ENCODE measurements at places on chromosomes 7 and 10.

GRCh38 chr7:155191137-155191536 lies 106.5 kb upstream of the INSIG1 start:
- no peak for DNase-seq

DNA sequence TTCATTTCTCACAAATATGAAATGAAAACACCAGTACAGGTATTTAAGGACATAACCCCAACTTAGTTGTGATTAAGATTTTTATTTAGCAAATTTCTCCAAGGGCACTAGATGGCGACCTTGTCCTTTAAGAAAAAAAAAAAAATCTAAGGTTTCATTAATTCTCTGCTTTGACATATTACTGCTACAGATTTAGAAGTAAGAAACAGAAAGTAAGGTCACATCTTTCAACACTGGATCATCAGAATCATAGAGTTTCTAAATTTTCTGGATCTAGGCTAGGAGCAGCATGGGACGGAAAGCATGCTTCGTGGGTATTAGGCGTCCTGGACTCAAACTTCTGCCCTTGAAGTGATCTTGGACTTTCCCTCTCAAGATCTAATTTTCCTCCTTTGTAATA lies 85.5 kb upstream of the PRKG1 start:
- DNase-seq: no peak

GRCh38 chr10:38093816-38094157 lies 350 bp upstream of the ZNF37A start:
- DNase-seq: peak; percentile 46

DNA sequence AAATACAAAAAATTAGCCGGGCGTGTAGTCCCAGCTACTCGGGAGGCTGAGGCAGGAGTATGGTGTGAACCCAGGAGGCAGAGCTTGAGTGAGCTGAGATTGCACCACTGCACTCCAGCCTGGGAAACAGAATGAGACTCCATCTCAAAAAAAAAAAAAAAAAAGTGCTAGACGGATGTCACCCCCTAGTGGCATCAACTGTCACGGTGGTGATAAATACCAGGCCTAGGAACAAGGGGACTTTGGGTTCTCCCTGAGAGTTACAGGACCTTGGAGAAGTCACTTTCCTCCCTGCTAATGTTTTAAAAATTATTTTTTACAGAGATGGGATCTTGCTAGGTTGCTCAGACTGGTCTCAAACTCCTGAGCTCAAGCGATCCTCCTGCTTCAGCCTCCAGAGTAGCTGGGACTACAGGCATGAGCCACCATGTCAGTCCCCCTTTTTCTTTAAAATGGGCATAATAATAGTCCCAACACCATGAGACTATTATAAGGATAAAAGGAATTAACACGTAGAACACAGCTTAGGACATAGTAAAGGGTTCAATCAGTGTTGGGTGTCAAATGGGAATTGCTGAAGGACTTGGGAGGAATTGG lies 2.6 kb upstream of the TMEM130 start:
- no peak for DNase-seq

DNA sequence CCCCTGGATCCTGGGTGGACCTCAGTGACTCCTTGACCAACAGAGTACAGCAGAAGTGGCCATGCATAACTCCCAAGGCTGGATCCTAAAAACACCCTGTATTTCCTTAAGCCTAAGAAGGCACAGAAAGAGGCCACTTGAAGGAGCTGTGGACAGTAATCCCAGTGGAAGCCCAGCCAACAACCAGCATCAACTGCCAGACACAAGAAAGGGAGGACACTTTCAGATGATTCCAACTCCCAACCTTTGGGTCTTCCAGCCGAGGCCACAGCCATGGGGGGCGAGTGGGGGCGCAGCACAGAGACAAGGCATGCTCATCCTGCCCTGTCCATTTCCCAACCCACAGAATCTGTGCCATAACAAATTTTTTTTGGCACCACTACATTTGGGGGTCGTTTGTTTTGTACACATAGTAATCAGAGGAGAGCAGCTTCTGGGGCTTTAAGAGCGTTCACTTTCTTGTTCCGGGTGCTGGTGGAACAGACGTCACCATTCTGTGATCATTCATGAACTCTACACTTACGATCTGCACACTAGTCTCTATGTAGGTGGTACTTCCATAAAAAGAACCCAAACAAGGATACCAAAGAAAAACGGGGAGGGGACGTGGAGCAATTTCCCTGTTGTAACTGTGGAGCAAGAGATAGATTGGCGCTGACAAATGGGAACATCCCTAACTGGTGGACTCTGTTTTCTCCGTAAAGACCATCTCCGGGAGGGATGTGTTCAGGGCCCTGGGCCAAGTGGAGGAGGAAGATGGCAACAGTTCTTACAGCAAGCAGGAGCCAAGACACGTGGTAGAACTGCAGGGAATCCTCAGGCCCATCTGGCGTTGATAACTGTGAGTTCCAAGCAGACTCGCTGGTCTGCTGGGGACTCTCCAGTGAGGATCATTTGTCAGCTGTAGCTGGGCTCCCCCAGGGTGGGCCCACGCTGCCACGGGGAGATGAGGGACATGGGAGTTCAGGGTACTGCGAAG lies 6.0 kb upstream of the SLC29A3 start:
- no peak for DNase-seq

DNA sequence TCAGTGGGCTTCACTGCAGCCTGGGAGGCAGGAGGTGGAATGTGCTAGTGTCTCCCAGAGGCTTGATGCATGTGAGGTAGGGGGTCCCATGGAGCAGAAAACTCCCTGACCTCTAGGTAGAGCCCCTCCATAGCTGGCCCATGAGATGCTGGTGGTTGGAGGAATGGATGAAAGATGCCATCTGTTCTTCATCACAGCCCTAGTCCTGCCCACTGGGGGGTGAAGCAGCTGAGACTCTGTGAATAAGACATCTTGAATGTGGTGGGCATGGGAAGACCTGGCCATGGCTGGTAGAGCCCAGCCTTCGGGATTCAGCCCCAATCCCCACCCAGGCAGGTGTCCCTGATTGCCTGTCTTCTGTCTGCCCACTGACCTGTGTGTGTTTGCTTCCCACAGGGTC lies 92.5 kb downstream of the COL13A1 start:
- no peak for DNase-seq
